ENCODE measurements at places on chromosomes 1 and 21. TPM values are rescaled to one million over a fixed set of nuclear protein-coding genes. Genes with fewer than 3 reads are reported as not detected.
A peak's percentile ranks its signal among the peaks of the same experiment; 100 is the strongest.

The ADAMTS1 gene
- 27.5 TPM for total RNA-seq

The RAB42 gene
- total RNA-seq = 0.49 TPM

The ERICH3 gene
- total RNA-seq = not detected

DNA sequence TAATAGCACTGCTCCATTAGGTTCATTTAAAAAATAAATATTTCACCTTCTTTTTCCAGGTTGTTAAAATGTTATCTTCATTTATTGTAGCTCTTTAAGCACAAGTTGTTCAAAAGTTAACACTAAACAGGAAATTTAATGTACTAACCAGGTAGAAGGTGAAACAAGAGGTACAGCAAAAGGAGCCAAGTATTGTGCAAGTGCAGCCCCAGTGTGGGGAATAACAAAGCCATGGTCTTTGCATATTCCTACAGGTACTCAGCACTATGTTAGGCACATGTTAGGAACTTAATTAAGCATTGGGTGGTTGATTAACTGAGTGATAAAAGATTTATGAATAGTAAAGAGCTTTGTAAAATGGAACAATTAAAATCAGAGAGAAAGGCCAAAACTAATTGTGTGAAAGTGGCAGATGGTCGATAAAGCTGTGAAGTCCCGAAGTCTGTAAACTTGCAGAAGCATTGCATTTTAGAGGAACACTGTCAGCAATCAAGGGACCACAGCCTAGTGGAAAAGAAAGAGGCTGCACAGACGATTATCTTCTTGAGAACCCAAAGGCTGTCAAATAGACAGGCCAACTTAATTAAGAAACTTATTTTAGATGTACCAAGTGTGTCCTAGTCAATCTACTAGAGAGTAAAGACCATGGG, 185.8 kb downstream of the SLC44A5 start:
- DNase-seq = no peak

- DNase-seq = peak; percentile 40
Measured at GRCh38 chr1:91885213-91885715, 687 bp downstream of the TGFBR3 start.

DNA sequence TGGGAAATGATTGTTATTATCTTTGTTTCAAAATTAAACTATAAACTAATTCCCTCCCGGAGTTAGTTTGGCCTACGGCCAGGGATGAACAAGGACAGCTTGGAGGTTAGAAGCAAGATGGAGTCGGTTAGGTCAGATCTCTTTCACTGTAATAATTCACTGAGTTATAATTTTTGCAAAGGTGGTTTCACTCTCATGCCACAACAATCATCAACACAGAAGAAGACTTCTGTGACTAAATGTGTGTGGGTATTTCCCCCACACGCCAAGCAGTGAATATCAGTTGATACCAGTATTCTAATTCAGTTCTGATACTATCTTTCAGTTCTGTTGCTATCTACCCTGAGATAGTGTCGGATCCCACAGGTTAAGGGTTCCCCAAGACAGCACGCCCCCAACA, 215.1 kb downstream of the S1PR1 start:
- no peak for DNase-seq

- no peak for DNase-seq
Measured at GRCh38 chr1:39689214-39689613, 2.0 kb downstream of the HPCAL4 start.

- DNase-seq = no peak
Measured at GRCh38 chr1:25556791-25557476, 13.5 kb downstream of the LDLRAP1 start.
